ENCODE measurements at places on chromosomes 5 and 9.
A peak's percentile ranks its signal among the peaks of the same experiment; 100 is the strongest.

DNA sequence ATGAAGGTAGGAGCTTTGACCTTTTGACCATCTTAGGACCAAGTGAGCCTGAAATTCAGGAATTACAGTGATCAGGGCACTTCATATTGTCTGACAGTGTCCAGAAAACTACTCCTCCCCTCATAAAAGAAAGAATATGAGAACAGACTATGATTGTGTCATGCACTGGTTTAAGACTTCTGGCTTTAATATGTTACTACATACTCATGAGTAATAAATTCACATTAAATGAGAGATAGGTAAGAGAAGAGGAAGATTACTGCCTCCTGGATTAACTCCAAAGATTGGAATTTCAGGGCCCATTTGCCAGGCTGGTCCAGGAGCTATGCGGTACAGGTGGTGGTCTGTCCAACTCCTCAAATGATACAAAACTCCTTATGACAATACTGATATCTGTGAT is 213.5 kb upstream of the ADRA1B start:
- DNase-seq: no peak

DNA sequence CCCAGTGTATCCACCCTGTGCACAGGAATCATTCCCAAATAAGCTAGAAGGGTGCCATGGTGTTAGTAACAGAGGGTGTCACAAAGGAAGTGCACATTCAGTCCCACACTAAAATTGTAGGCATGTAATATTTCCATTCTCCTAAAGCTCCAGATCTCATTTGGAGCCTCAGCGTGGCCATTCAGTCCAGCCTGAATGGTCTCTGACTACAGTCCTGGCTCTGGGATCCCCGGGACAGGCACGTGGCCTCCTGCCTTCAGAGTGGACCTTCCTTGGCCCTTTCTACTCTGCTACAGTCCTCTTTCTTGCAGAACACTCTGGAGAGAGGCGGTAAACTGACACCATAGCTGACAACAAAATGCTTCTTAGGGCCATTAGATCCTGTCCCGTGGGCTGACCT is 243.9 kb downstream of the IRX2 start:
- DNase-seq: no peak

- DNase-seq: peak; percentile 36
Observed at GRCh38 chr5:172380987-172381643, 73.2 kb downstream of the SH3PXD2B start.

DNA sequence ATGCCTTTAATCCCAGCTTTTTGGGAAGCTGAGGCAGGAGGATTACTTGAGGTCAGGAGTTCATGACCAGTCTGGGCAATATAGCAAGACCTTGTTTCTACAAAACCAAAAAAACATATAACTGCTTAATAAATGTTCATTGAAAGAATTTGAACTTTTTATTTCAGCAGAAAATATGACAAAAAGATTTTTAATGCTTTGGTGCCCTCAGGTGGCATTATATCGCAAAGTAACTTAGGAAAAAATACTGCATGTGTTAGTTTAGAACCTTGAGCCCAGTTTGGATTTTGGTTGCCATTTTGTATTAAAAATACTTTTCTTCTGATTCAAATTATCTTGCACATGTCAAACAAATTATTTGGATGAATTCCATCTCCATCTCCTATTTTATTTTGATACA is 103.2 kb downstream of the GPBP1 start:
- DNase-seq: no peak

DNA sequence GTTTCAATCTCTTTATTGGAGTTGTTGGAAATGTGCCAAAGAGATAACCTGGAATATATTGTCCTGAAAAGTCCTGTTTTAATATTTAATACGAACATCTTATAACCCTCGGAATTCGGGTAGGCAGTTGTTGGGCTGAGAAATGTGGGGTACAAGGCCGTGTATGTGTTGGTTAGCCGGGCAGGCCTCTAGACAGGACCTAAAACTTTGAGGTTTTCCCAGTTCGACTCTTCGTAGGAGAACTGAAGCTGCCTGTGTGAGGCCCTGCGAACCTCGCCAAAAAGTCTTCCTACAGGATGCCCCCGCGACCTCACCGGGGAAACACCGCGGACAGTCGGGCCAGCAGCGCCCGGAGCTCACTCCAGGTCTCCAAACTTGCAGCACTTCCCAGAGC is 583 bp upstream of the TJP2 start:
- no peak for DNase-seq

DNA sequence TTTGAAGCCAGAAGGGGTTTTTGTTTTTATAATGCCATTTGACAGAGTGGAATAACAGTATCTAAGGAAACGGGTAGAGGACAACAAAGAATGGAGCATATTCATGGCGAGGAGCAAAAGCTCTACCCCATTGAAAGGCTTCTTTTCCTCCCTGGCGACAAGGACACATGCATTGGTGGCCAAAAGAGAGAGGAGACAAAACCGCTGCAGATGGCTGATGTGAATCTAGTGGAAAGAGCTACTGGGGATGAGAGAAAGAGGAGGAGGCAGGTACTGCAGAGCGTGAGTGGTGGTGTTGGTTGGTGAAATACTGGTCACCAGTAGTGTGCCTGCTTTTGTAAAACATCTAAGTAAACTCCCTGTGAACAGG is 491 bp downstream of the APC start:
- no peak for DNase-seq

Data from cerebellar nuclear complex (tissue), 1 donor.